ENCODE measurements at places on chromosomes 2 and 18. TPM values are rescaled to one million over a fixed set of nuclear protein-coding genes. Genes with fewer than 3 reads are reported as not detected.

DNA sequence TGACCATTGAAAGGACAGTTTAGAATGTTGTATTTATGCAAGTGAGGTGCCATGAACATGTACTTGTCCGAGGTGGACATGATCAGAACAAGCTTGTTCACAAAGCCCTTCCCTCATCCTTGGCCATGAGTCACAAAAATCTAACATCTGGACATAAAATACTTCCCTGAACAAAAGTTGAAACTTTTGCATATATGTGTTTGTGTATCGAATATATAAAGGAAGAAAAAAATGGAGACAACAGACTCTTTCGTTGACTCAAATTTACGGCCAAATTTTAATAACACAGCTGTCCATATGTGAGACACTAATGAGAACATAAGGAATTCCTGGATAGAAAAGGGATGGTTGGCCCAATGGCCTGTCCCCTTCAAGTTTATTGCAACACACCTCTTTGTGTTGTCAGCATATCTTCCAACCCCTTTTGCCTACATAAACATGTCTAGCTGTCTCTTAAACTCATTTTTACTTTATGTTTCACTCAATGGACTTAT, 19.4 kb upstream of the ZEB2 start:
- no peaks in the 10 kb centered on the region for H3K4me1 ChIP-seq
- no peak for DNase-seq
- no peaks in the 10 kb centered on the region for H3K27me3 ChIP-seq

Gene SOCS6
- total RNA-seq: 53.4 TPM

GRCh38 chr2:134128746-134129145, 125.1 kb upstream of the MGAT5 start:
- H3K27me3 ChIP-seq: no peaks in the 10 kb centered on the region
- no peaks in the 10 kb centered on the region for H3K36me3 ChIP-seq
- no peak overlapping the region for H3K27ac ChIP-seq
- H3K4me3 ChIP-seq: no peak overlapping the region
- H3K4me1 ChIP-seq: peaks cover 4% of the 10 kb centered on the region
- DNase-seq: no peak

DNA sequence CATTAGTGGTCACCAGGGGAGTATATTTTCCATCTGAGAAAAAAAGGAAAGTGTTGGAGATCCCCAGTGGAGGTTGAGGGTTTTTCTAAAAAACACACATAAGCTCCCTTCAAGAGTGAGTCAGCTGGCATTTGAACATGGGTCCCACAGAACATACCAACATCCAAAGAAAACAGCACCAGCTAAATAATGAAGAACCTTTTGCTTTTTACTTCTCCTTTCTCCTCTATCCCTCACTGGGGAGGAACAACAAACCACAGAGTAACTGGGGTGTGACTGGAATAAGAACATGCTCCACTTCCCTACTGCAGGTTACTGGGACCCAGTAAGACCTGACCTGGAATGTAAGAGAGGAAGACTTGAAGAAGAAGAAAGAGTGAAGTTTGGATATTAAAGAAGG, 56.5 kb upstream of the RAPH1 start:
- no peak overlapping the region for H3K4me3 ChIP-seq
- H3K27ac ChIP-seq: no peak overlapping the region
- H3K27me3 ChIP-seq: no peaks in the 10 kb centered on the region
- H3K36me3 ChIP-seq: no peaks in the 10 kb centered on the region

- no peak overlapping the region for H3K4me3 ChIP-seq
- H3K27me3 ChIP-seq: no peaks in the 10 kb centered on the region
- no peak overlapping the region for H3K27ac ChIP-seq
- peak; percentile 72 for DNase-seq
Observed at GRCh38 chr2:71923887-71924533, 223.7 kb downstream of the CYP26B1 start.

DNA sequence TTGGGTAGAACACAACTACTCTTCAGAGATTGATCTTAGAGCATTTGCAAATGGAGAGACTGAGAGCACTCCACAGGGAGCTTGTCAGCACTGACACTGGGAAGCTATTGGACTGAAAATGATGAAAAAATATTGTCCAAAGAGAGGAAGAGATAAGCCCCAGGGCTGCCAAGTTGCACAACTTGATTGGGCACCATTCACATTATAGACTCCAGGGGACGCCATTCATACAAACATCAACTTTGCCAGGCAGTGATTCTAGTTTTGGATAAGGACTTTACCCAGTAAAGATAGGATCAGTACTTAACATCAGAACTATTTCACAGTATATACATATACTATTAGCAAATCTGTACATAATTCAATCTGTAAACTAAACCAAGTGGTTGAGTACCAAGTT, 79.6 kb upstream of the MYCN start:
- no peak overlapping the region for H3K27ac ChIP-seq
- no peaks in the 10 kb centered on the region for H3K4me1 ChIP-seq
- H3K36me3 ChIP-seq: no peaks in the 10 kb centered on the region
- H3K27me3 ChIP-seq: peaks cover 8% of the 10 kb centered on the region
- H3K4me3 ChIP-seq: no peak overlapping the region

DNA sequence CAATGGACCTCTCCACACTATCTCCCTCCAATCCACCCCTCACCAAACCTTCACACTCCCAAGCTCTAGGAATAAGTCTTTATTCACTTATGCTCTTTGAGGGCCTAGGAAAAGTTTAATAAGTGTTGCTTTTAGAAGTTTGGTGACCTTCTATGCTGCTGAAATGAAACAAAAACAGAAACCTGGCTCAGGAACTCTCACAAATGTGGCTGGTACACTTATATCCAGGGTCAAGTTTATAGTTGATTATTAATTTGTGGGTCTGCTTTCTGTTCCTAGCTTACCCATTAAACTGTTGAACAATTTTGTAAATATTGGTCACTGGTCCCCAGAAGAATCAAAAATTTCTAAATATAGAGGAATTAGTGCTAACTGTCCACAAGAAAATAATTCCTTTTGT, 14.2 kb upstream of the ANKRD44 start:
- DNase-seq: no peak
- no peak overlapping the region for H3K27ac ChIP-seq
- no peaks in the 10 kb centered on the region for H3K36me3 ChIP-seq
- no peaks in the 10 kb centered on the region for H3K4me1 ChIP-seq

Gene NYAP2
- not detected for total RNA-seq

Gene REG1B
- 4.2 TPM for total RNA-seq

DNA sequence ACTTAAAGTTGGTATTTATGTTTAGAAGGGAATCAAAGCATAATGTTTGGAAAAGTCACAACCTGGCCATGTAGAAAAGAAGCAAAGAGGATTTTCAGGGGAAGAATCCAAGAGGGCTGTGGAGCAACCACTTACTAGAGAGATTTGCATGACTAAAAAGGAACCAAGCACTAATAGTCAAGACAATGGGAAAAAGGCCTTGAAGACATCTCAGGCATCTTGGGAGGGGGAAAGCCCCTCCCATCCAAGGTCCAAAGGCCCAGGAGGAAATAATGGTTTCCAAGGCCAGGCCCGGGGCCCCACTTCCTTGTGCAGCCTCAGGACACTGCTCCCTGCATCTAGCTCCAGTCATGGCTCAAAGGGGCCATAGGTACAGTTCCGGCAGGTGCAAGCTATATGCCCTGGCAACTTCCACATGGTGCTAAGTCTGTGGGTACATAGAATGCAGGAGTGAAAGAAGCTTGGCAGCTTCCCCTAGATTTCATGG, 128.1 kb downstream of the EIPR1 start:
- no peaks in the 10 kb centered on the region for H3K36me3 ChIP-seq
- no peak overlapping the region for H3K4me3 ChIP-seq
- no peak overlapping the region for H3K27ac ChIP-seq
- no peaks in the 10 kb centered on the region for H3K27me3 ChIP-seq
- no peak for DNase-seq

DNA sequence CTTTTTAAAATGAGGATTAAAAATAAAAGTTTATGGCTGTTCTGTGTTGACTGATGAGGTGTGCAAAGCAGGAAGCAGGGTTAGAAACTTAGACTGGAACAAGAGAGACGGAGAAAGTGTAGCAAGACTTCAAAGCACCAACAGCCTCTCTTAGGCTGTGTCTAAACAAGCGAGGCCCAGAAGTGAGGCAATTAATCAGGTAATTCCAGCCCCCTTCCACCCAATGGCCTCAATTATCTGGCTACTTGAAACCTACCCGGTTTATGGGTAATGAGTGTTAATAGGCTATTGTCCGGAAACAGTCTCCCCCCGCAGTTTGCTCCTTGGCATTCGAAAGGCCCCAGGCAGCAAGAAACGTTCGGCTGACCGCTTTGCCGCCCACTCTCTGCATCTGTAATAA, 171.7 kb upstream of the MYCN start:
- no peak for DNase-seq
- H3K36me3 ChIP-seq: no peaks in the 10 kb centered on the region
- H3K27me3 ChIP-seq: no peaks in the 10 kb centered on the region
- no peaks in the 10 kb centered on the region for H3K4me1 ChIP-seq

DNA sequence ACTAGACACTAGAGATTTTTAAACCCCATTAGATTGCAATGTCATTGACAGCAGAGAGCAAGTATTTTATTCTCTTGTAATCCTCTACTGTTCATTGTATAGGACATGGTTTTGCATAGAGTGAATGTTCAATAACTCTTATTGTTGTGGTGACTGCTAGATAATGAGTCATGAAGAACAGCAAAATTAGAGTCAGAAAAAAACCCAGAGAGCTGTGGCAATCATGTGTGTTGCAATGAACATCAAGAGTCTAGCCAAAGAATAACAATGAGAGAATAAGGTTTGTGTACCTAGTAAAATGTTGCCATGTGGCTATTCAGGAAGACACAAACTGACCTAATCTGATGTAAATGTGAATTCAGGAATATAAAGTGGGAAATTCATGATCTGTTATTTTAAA, 684.0 kb downstream of the DSC3 start:
- H3K4me1 ChIP-seq: no peaks in the 10 kb centered on the region
- H3K27me3 ChIP-seq: no peaks in the 10 kb centered on the region
- H3K27ac ChIP-seq: no peak overlapping the region
- no peak for DNase-seq
- no peaks in the 10 kb centered on the region for H3K36me3 ChIP-seq

GRCh38 chr2:232886632-232887031, 16.6 kb downstream of the SNORC start:
- no peaks in the 10 kb centered on the region for H3K36me3 ChIP-seq
- H3K4me3 ChIP-seq: no peak overlapping the region
- H3K4me1 ChIP-seq: peaks cover 20% of the 10 kb centered on the region
- H3K27me3 ChIP-seq: no peaks in the 10 kb centered on the region
- no peak for DNase-seq

Gene GLI2
- total RNA-seq: 3.4 TPM

- H3K27me3 ChIP-seq: no peaks in the 10 kb centered on the region
- H3K4me1 ChIP-seq: no peaks in the 10 kb centered on the region
- no peak for DNase-seq
- H3K27ac ChIP-seq: no peak overlapping the region
- no peak overlapping the region for H3K4me3 ChIP-seq
Observed at GRCh38 chr2:109102588-109103233, 26.3 kb upstream of the SH3RF3 start.

Gene TXNDC2
- 0.12 TPM for total RNA-seq

- H3K27me3 ChIP-seq: peaks cover 12% of the 10 kb centered on the region
- DNase-seq: no peak
- H3K27ac ChIP-seq: no peak overlapping the region
Observed at GRCh38 chr2:18930971-18931370, 341.6 kb upstream of the NT5C1B start.

Gene EVA1A
- 2.8 TPM for total RNA-seq

Gene SRBD1
- 20.6 TPM for total RNA-seq

DNA sequence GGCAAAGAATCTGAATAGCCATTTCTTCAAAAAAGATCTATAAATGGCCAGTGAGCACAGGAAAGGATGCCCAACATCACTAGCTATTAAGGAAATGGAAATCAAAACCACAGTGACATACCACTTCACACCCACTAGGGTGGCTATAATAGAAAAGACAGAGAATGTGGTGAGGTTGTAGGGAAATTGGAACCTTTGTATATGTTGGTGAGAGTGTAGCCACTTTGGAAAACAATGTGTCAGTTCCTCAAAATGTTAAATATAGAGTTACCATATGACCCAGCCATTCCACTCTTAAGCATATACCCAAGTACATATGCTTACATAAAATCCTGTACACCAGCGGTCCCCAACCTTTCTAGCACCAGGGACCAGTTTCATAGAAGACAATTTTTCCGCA, 152.8 kb downstream of the SMAD2 start:
- no peak overlapping the region for H3K27ac ChIP-seq
- no peaks in the 10 kb centered on the region for H3K27me3 ChIP-seq
- no peaks in the 10 kb centered on the region for H3K36me3 ChIP-seq
- DNase-seq: no peak
- H3K4me1 ChIP-seq: peaks cover 2% of the 10 kb centered on the region

DNA sequence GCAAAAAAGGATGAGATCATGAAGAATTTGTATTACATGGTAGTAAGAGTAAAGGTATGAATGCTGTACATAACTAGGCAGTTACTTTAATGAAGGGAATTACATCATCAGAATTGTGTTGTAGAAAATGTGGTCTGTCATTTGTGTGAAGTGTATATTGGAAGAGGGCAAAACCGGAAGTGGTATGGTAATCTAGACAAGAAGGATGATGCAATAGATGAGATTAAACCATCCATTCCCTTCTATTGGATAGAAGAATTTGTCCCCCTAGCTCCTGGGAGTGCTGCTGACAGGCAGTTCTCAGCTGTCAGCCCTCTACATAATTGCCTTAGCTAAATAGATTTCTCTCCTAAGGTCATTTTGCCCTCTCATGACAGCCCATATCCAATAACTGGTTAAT, 55.9 kb upstream of the BARD1 start:
- no peak overlapping the region for H3K4me3 ChIP-seq
- no peak overlapping the region for H3K27ac ChIP-seq
- DNase-seq: no peak
- no peaks in the 10 kb centered on the region for H3K36me3 ChIP-seq

GRCh38 chr18:77650799-77651385, 401.2 kb downstream of the GALR1 start:
- no peak overlapping the region for H3K27ac ChIP-seq
- no peaks in the 10 kb centered on the region for H3K27me3 ChIP-seq
- no peak overlapping the region for H3K4me3 ChIP-seq
- no peaks in the 10 kb centered on the region for H3K4me1 ChIP-seq
- DNase-seq: no peak

- H3K36me3 ChIP-seq: no peaks in the 10 kb centered on the region
- H3K27me3 ChIP-seq: no peaks in the 10 kb centered on the region
- no peak overlapping the region for H3K27ac ChIP-seq
- no peak for DNase-seq
Observed at GRCh38 chr2:55860832-55861231, 62.8 kb downstream of the EFEMP1 start.

GRCh38 chr2:62175728-62176127, 20.2 kb upstream of the B3GNT2 start:
- H3K4me3 ChIP-seq: no peak overlapping the region
- no peaks in the 10 kb centered on the region for H3K27me3 ChIP-seq
- no peaks in the 10 kb centered on the region for H3K4me1 ChIP-seq
- H3K36me3 ChIP-seq: no peaks in the 10 kb centered on the region

Gene MAL
- total RNA-seq: not detected

Gene CD8B2
- not detected for total RNA-seq
